Muscle of leg (tissue), 16 donors: ENCODE measurements at places on chromosomes 16 and 17. TPM values are rescaled to one million over a fixed set of nuclear protein-coding genes. Genes with fewer than 3 reads are reported as not detected.

DNA sequence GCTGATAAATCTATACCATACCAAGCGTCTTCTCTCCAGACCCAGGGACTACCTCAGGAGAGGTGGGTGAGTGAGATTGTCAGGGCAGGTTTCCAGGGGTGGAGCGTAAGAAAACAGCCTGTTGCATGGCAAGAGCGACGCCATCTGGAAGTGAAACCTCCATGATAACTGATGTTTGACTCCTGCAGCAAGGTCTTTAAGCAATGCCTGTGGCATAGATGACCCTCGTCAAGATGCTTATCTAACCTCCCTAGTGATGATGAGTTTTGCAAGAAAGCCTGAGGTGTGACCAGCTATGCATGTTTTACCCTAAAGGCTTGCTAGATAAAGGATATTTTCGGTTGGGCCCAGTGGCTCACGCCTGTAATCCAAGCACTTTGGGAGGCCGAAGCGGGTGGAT, 71.6 kb downstream of the GSG1L start:
- DNase-seq, result no peak

DNA sequence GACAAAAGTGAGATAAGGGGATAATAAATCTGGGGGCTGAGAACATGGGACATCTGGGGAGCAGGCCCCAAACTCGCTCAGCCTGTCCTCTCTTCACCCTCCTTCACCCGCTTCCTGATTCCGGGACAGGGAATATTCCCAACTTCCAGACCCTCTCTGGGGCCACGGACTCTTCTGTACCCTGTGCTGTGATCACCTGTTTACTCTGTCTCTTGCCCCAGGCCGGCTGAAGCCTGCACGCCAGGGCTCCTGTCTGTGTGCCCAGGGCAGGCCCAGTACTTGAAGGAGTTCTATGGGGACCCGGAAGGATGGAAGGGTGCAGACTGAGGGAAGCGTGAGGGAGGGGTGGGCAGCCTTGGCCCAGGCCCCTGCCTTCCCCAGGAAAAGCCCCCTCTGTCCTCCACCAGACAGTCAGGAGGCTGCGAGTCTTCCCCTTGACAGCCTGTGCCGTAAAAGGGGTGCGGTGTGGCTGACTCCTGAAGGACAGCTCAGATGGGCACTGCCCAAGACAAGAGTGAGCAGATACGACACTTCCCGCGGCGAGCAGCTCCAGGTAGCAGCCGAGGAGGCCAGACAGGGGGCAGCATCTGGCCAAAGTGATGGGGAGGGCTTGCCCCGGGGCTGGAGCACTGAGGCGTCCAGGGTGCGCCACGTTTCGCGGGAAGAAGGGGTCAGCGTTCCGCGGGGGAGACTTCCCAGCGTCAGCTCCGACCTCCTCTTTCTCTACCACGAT, 1.0 kb upstream of the CCNF start:
- peak; percentile 61 for DNase-seq

DNA sequence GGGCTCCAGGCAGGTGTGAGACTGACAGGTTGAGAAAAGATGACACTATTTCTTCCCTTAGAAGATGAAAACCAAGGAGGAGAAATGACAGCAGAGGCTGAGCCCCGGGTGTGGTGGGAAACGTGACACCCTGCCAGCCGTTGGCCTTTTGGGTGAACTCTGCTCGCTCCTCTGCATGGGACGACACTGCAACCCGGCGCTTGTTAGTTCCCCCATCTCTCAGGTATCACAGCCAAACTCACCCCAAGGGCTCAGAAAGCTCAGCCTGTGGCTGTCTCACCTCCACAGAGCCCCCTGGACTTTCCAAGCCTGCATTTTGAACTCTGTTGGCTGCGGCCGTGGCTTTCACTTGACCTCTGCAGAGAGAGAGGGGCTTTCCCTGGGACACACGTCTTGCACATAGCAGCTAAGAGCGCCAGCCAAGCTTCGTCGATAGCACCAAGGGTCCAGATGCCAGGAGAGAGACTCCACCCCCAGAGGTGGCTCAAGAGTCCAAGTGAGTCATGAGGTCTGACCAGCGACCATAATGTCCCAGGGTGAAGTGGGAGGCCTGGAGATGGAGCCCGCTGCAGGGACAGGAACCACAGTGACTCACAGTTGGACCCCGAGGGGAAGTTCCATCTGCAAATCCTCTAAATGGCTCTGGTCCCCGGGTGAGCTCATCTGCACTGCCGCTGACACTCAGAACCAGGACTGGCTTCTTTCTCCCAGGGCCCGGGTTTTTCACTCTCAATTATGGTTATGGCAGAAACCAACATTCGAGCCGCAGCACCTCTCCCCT, 301.9 kb downstream of the SOX9 start:
- DNase-seq, result peak; percentile 57

DNA sequence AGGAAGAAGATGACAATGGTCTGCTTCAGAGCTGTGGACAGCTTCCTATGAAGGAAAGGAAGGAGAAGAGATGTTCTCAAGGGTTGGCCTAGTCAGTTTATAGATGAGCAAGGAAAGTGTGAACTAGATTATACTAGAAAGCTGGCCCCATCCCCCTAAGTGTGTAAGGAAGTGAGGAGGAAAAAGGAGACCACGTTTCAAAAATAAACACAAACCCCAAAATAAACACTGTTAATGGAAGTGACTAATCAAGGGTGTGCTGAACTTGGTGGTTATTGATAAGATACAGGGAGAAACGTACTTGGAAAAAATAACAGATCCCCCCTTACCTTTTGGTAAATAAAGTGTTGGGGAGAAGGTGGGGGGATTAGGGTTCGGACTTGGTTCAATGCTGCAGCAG, 267.1 kb downstream of the SOX9 start:
- no peak for DNase-seq

DNA sequence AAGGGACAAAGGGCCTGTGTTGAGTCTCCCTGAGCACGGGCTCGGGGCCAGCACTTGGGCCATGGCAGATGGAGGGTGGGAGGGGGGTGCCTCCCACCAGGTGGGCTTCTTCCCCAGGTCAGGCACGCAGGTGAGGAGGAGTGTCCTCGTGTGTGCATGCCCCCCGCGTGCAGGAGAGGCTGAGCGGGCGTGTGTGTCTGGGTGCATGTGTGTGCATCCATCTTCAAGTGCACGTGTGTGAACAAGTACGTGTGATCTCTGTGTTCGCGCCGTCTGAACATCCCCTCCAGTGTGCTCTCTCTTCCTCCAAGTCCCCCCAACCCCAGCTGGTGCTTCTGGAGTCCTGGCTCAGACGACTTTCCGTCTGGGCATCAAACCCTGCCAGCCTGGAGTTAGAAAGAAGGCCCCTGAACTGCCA, 2.7 kb upstream of the ZG16B start:
- no peak for DNase-seq

DNA sequence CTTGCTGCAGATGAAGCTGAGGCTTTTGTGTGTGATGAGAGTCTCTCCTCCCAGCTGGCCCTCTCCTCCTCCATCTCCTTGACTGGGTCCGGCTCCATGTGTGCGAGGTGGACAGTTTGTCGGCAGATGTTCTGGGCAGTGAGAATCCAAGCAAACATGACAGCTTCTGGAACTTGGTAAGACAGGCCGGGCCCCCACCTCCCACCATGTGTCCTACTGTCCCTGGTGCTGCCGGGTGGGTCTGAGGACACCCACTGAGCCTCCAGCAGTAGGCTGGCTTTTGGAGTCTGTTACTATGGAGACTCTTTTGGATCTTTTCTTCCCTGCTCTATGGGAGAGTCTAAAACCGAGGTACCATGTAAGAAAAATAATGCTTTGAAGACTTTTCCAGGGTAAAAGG, 12.7 kb downstream of the NUP85 start:
- no peak for DNase-seq

DNA sequence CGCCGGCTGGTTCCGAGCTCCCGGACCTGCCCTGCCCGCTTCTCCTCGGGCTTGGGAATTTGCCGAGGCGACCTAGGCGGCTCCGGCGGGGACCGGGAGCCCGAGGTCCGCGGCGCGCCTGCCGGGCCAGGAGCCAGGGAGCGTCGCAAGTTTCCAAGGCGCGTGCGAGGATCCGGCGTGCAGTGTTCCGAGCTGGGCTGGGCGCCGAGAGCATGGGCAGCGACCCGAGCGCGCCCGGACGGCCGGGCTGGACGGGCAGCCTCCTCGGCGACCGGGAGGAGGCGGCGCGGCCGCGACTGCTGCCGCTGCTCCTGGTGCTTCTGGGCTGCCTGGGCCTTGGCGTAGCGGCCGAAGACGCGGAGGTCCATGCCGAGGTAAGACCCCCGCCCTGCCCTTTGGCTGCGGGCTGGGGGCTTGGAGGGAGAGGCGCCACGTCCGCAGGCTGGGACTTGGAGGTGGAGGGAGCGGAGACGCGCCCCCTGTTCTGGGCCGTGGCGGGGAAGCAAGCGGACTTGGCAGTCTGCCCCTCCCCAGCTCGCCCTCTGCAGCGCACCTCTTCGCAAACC, 668 bp downstream of the MMP15 start:
- DNase-seq, result peak; percentile 58

GRCh38 chr17:61388561-61389356, 10.9 kb upstream of the TBX2 start:
- DNase-seq, result no peak

Gene FAM117A
- 9.8 TPM for total RNA-seq

Gene RHBDF2
- total RNA-seq, result 4.2 TPM
